Vagina (tissue), 2 donors: ENCODE measurements at places on chromosomes 3 and 15. TPM values are rescaled to one million over a fixed set of nuclear protein-coding genes. Genes with fewer than 3 reads are reported as not detected.

The GOLGA8G gene
- total RNA-seq = not detected

The RUVBL1 gene
- total RNA-seq = 26.0 TPM

The CACNA2D2 gene
- 2.5 TPM for total RNA-seq

The DYNC1LI1 gene
- 25.3 TPM for total RNA-seq

The P4HTM gene
- 43.5 TPM for total RNA-seq

The SKOR1 gene
- total RNA-seq = 0.25 TPM

The ASB14 gene
- not detected for total RNA-seq

The C3orf22 gene
- not detected for total RNA-seq

The FRMD5 gene
- 0.49 TPM for total RNA-seq

The FBXW12 gene
- total RNA-seq = not detected

The THPO gene
- total RNA-seq = 0.74 TPM

The RBP2 gene
- not detected for total RNA-seq

The SUCNR1 gene
- total RNA-seq = 0.49 TPM

The FAM43A gene
- total RNA-seq = 20.4 TPM

The CCDC33 gene
- total RNA-seq = not detected

The POC1A gene
- total RNA-seq = 0.74 TPM

The ARL8B gene
- total RNA-seq = 44.4 TPM

The CNTN4 gene
- total RNA-seq = 22.1 TPM

The CGGBP1 gene
- total RNA-seq = 53.3 TPM

The MYO5C gene
- total RNA-seq = 10.3 TPM

The XCR1 gene
- total RNA-seq = not detected

The CYP1A1 gene
- total RNA-seq = 1.5 TPM

The IQCF5 gene
- not detected for total RNA-seq

The SLC7A14 gene
- total RNA-seq = 1.2 TPM

The GNAT1 gene
- not detected for total RNA-seq

The TGM4 gene
- not detected for total RNA-seq

The ANKUB1 gene
- not detected for total RNA-seq

The CCR3 gene
- not detected for total RNA-seq

The CAPN3 gene
- total RNA-seq = 18.4 TPM

The CKMT1B gene
- 29.7 TPM for total RNA-seq

The GOLGA6A gene
- 0.25 TPM for total RNA-seq

The GOLGA6L4 gene
- total RNA-seq = 5.9 TPM

The NUP210 gene
- total RNA-seq = 10.1 TPM

The IL20RB gene
- total RNA-seq = 67.3 TPM

The FAM162A gene
- 29.7 TPM for total RNA-seq

The HAPLN3 gene
- total RNA-seq = 16.9 TPM

The CCK gene
- total RNA-seq = not detected

The FAM240A gene
- not detected for total RNA-seq

The ADAMTSL3 gene
- 4.2 TPM for total RNA-seq

The PARP15 gene
- 5.9 TPM for total RNA-seq

The AMIGO3 gene
- not detected for total RNA-seq
